NCI-H1694 (cell line): ENCODE measurements at places on chromosomes 13 and 19.
A peak's percentile ranks its signal among the peaks of the same experiment; 100 is the strongest.

GRCh38 chr19:13475044-13475443 lies 31.2 kb downstream of the CACNA1A start:
- DNase-seq, result no peak

- DNase-seq, result no peak
Observed at GRCh38 chr19:48596679-48597465, 9.7 kb upstream of the SPACA4 start.

DNA sequence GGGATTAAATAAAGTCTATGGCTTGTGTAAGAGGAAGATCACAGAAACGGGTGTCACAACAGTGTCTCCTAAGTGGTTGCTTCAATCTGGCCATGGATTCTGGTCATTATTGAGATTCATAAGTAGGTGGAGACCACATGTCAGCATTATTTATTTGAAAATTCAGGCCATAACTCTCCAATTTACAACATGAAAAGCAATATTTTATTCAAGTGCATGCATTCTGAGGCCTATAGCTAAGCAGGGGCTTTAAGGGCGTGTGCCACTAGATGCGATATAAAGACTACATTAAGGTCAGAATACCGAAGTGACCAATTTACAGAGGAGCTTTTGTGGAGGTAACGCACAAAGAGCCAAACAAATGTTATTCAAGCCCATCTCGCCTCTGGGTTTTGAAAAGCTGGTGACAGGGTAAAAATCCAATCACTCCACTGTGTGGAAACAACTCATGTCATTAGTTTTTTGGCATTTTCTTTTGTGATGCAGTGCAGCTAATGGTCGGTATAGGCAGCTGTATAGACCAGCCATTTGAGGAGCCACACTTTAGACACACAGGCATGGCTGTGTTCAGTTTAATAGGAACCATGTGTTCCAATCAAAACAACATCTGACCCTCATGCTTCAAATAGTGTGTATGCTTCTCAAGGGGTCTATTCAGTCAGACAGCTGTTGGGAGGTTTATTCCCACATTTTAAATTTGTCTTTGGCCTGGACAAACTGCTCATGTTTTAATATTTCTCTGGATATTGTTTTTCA lies 123.7 kb downstream of the KL start:
- DNase-seq, result peak; percentile 18

- DNase-seq, result no peak
Observed at GRCh38 chr13:75129331-75129730, 352.6 kb downstream of the TBC1D4 start.

- no peak for DNase-seq
Observed at GRCh38 chr19:2613507-2614295, 88.8 kb downstream of the GNG7 start.

DNA sequence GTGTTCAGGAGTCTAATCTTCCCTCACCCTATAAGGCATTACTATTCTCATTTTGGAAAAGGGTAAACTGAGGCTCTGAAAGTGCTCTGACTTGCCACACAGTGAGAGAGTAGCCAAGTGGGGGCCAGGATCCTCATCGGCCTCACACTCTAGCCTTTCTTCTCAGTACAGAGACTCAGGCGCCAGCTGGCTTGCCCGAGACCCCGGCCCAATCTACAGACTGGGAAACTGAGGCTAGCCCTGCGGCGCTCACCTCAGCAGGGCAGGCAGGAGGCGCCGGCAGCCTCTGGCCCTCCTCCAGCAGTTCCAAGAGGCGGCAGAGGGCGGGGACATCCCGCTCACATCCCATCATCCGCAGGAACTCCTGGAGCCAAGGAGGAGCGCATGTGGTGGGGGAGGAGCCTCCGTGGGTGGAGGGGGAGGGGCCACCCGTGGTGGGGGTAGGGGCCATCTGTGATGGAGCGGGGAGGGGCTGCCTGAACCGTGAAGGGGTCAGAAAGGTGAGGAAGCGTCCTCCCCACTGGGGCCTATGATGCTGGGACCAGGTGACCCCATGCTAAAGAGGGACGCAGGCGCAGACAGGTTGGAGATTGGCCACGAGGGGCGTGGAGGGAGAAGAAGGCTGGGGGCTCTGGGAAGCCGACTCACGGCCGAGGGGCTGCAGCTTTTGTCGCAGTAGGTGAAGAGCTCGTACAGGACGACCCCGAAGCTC lies 8.7 kb upstream of the INSL3 start:
- DNase-seq, result peak; percentile 37

DNA sequence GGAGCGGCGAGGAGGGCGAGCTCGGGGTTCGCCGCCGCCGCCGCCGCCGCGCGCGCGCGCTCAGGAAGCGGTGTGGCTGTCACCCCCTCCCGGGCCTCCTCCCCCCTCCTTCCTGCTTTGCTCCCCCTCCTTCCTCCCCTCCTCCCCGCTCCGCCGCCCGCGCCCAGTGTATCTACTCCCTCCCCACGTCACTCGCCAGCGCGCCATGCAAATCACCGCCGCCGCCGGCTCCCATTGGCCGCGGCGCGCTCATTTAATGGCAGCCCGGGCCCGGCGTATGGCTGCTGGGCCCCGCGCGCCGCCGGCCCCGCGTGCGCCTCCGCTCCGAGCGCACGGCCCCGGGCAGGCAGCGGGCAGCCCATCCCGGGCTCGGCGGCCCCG lies 335 bp upstream of the SOX1 start:
- no peak for DNase-seq

- DNase-seq, result no peak
Observed at GRCh38 chr19:57803265-57803593, 11.5 kb downstream of the ZNF552 start.

- DNase-seq, result no peak
Observed at GRCh38 chr13:106480351-106480910, 55.0 kb downstream of the EFNB2 start.

- DNase-seq, result no peak
Observed at GRCh38 chr13:39787086-39787487, 131.6 kb downstream of the COG6 start.

DNA sequence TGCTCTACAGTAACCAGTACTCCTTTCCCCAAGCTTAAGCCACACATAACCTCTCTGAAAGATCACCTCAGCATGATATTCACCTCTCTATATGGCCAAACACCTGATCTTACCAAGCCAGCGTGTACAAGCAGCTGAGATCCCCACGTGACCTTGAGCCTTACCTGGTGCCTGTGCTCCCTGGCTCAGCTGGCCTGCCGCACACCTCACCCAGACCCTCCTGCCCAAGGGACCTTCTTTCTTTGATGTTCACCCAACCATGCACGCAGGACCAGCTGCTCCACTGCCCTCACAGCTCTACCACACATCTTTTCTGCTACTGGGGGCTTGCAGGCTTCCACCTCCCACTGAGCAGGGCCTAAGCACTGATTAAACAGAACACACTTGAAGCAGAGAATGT lies 9.0 kb downstream of the DHRS12 start:
- DNase-seq, result no peak

DNA sequence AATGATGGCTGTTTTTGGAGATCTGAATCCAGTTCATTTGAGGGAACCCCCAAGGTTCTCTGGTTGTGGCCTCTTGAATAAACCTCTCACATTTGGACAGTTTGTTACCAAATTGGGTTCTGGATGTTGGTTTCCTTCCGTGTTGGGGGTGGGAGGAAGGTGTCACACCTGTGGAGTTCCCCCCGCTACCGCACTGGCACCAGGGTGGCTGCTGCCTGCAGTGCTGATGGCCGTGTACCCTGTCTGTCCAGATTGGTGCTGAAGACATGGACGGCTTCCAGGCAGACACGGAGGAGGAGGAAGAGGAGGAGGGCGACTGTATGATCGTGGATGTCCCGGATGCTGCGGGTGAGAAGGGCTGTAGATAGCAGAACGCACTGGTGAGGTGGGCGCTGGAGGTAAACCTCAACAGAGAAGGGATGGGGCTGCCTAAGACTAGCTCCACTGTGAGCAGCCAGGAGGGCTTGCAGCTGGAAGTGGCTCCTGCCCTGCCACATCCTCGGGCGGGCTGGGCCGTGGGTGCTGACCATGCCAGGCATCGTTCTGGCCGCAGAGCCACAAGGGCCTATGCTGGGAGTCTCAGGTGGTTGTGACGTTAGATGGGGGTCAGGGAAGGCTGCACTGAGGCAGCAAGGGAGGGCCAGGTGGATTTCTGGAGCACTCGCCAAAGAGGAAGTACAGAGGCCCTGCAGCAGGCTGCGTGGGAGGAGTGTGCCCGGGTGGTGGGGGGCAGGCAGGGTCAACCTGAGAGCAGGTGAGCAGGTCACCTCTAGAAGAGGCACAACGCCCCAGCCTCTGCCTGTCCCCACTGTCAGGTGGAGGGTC lies 15.4 kb downstream of the UBXN6 start:
- no peak for DNase-seq

DNA sequence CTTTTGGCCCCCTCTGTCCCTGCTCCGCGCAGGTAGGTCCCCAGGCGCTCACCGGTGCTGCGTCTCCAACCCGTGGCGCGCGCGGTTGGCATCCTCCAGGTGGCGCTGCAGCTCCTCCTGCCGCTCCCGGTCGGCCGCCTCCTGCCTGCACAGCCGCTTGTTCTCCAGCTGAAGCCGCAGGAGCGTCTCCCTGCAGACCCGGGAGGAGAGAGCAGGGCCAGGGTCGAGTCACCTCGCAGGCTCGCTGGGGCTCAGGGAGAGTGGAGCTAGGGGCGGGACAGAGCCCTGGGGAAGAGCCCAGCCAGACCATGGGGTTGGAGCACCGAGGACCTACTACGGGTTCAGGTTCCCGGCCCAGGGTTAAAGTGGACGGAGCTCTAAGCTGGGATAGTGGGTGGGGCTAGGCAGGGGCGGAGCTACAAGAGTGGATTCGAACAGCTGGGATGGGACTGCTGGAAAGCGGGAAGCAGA lies 9.3 kb downstream of the HOOK2 start:
- peak; percentile 33 for DNase-seq

DNA sequence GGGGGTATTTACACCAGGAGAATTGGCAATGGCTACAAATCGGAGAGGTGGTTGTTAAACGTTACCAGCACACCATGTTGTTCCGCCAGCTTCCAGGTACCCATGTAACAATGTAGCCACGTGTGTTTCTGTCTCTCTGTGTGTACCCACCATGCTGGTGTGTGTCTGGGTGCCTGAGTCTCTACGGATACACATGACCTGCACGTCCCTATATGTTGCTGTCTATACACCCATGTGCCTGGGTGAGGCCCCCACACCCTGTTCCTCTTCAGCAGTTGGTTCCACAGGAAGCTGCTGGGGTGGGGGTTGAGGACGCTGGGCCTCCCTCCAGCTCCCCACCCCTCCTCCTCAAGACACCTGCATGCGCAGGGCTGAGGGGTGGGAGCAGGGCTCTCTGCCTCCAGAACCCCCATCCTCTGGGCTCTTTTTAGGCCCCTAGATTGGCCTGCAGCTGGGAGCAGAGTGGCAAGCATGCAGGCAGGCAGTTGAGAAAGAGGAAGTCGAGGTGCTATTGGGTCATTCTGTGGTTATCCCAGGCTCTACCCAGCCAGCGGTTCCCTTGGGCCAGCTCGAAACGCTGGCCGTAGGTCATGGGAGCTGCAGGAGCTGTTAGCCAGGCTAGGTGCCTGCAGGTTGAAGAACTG lies at the start of gene ARHGEF18:
Gene ARHGEF18, plus strand, starts transcription at position 351 of the 644 bp plus-strand sequence. CDS start 13,954 bp downstream, outside the sequence.
- DNase-seq, result no peak

- DNase-seq, result no peak
Observed at GRCh38 chr13:107678075-107678689, 537.2 kb downstream of the LIG4 start.

- DNase-seq, result no peak
Observed at GRCh38 chr19:33063753-33064457, 783 bp downstream of the RHPN2 start.

DNA sequence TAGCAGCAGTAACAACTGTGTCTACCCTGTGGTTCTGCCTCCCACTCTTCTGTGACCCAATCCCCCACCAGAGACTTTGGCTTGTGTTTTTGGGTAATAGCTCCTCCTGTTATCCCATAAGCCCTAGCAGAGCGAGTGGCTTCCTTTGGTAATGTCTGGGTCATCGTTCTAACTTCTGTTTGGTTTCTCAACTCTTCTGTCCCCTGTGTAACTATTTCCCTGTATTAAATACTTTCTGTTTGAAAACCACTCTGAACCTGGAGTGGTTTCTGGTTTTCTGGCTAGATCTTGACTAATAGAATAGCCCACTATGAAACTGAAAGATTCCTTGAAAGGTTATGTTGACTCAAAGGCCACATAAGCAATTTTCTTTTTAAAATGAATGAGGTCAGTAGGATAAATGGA lies 350.0 kb downstream of the DCT start:
- DNase-seq, result no peak

GRCh38 chr13:34970961-34971360 lies 28.9 kb downstream of the NBEA start:
- no peak for DNase-seq

DNA sequence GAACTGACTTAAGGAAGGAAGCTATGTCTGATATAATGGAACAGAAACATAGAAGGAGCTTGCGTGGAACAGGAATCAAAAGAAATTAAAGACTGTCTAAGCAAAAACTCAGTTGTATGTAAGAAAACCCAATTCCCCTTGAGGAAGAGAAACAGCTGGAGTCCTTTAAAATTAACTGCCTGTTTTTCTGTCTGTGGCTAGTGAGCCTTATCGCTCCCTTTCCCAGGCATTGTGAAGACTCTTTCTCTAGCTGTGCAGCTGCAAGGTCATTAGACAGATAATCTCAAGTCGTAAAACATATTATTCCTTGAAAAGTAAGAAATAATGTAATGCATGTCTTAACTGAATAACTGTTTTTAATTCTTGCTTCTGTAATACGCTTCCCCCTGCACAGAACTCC lies 39.7 kb upstream of the IGSF23 start:
- no peak for DNase-seq

DNA sequence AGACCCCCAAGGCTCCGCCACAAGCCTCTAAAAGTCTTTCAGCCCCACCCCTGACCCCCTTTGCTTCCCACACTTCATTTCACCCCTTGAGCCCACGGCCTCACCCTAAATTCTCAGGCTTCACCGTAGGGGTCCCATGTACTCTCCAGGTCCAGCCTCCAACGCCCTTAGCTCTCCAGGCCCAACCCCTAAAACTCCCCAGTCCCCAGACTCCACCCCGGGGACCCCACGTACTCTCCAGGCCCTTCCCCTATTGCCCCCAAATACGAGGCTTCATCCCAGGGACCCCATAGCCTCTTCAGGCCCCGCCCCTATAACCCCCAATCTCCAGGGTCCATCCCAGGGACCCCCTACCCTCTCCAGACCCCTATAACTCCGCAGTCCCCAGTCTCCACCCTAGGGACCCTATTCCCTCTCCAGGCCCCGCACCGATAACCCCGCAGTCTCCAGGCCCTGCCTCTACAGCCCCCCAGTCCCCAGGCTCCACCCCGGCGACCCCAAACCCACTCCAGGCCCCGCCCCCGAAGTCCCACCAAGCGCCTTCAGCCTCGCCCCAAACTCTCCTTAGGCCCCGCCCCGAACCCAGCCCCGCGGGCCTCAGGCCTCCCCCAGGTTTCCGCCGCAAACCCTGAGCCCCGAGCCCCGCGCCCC lies 619 bp downstream of the MED16 start:
- no peak for DNase-seq

DNA sequence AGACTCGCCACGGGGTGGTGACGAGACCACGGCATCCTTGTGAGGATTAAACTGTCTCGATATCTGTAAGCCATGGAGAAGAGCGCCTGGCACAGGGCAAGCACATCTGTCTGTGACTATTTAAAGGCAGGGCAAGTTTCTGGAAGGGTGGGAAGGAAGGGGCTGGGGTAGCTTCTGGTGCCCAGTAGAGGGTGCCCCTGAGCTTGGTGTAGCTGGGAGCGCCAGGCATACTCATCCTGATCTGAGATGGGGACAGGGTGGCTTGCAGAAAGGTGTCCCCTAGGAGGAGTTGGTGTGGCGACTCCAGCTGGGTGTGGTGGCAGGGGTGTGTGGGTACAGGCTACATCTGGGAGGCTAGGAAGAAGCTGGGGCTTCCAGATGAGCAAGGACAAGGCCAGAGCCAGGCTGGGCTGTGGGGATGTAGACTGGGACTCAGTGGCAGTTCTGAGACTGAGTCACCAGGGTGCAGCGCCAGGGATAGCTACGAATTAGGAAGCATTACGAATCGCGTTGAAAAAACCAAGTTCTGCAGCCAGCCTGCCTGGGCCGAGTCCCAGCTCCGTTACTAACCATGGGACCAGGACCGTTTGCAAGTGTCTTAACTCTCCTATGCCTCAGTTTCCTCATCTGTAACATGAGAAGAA lies 23.1 kb upstream of the ASPDH start:
- no peak for DNase-seq
